ENCODE measurements at places on chromosomes 3 and 15.

- no peak for DNase-seq
These were observed 2.3 kb upstream of the BMF start for GRCh38 chr15:40110866-40111550.

- no peak for DNase-seq
These were observed 44.5 kb upstream of the FNDC3B start for GRCh38 chr3:171994646-171995428.

- DNase-seq: no peak
These were observed 919 bp downstream of the IDH2 start for GRCh38 chr15:90101130-90101968.

DNA sequence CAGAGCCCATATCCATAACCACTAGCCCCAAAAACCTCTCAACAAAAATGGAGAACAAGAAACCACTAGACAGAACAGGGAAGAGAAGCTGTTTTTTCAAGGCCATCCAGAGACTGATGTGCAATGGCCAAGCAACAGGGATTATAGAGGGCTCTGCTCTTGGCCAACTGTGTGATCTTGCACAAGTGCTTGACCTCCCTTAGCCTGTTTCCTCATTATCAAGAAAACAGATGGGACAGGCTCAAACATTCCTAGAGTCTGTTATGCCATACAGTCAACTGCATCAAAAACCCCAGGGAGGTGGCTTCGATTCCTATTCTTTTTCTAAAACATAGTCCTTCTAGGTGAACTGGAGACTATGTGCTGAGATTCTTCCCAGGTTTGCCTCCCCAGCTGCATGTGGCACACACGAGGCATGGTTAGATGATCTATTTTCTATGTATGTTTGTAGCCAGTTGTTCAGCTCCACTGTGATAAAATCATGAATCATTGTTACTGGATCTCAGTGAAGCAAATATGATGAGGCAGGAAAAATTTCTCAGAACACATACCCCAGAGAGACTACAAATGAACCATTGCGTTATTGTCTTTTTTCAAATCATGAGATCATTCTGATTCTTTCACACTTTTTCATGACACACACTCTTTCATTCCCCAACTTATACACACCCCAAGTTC is 132.9 kb upstream of the TGFBR2 start:
- DNase-seq: no peak

- no peak for DNase-seq
These were observed 552.4 kb upstream of the CCDC54 start for GRCh38 chr3:106824856-106825255.

- DNase-seq: no peak
These were observed 449.8 kb downstream of the EPHA6 start for GRCh38 chr3:97264180-97264579.
